ENCODE measurements at places on chromosomes 12 and 14. TPM values are rescaled to one million over a fixed set of nuclear protein-coding genes. Genes with fewer than 3 reads are reported as not detected.

CEBPE gene
- not detected for total RNA-seq

DNA sequence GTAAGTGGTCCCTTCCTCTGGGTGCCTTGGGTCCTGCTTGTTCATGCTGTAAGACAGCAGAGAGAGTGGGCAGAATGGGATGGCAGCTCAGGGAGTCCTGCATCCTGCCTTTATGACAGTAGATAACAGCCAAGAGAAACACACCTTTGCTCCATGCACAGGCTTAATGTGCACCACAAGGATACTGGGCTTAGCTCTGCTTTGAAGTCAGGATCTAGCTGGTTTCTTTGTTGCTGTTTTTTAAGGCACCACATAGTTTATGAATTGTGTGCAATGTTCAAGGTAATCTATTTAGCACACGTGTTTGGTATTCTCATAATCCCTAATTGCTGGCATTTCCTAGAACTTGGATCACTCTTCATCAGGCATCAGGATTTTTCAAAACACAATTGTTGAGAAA lies 239.5 kb upstream of the DCN start:
- no peak overlapping the region for H3K4me3 ChIP-seq
- H3K36me3 ChIP-seq: no peaks in the 10 kb centered on the region
- DNase-seq: no peak
- H3K4me1 ChIP-seq: no peaks in the 10 kb centered on the region
- no peaks in the 10 kb centered on the region for H3K27me3 ChIP-seq

TSHR gene
- not detected for total RNA-seq

- no peaks in the 10 kb centered on the region for H3K36me3 ChIP-seq
- no peak overlapping the region for H3K4me3 ChIP-seq
- H3K27ac ChIP-seq: no peak overlapping the region
- H3K27me3 ChIP-seq: peaks cover 90% of the 10 kb centered on the region
- no peak for DNase-seq
These were observed 103.3 kb upstream of the FZD10 start for GRCh38 chr12:130058926-130059472.

GRCh38 chr14:100765296-100765695 lies 38.6 kb downstream of the DLK1 start:
- H3K4me3 ChIP-seq: no peak overlapping the region
